ENCODE measurements at places on chromosomes 13 and 19.

GRCh38 chr13:44504116-44504515 is 72.0 kb downstream of the TSC22D1 start:
- no peak for DNase-seq

DNA sequence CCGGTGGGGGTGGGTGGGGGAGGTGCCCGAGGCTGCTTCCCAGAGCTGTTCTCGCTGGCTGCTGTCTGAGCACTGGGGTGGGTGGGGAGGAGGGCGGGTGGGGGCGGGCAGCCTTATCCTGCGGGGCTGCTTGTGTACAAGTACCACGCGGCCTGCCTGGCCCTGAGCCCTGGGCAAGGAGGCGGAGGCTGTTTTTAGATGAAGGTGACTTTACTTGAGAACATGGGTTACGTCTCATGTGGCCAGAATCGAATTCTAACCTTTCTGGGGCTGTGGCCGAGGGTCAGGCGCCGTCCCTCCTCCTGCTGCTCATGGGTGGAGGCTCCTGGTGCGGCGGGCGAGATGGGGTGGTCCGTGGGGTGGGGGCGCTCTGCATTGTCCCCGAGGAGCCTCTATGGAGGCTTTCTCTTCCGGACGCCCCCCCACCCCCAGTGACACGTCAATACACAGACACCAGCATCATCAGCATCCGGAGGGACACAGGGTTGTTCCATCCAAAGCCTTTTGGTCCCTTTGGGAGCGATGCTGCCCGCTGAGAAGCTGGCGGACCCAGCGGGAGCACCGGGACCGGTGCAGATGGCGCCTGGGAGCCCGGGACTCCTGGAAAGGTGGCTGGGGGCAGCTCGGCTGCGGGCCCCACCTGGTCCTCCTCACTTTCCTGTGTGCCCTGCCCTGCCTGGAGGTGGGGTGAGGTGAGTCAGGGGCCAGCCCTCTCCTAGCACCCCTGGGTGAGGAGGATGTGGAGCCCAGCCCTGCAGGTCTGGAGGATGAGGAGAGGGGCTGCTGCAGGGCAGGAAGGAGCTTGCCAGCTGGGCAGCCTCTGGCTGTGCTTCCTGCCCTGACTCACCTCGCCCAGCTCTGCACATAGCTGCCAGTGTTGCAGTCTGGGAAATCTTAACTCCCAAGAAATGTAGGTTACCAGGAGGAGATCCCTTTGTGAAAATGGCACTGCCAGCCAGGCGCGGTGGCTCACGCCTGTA is 3.4 kb downstream of the BSG start:
- no peak for DNase-seq

- DNase-seq, result peak; percentile 54
Measured at GRCh38 chr13:69856331-69856730, 251.3 kb upstream of the ATXN8OS start.

DNA sequence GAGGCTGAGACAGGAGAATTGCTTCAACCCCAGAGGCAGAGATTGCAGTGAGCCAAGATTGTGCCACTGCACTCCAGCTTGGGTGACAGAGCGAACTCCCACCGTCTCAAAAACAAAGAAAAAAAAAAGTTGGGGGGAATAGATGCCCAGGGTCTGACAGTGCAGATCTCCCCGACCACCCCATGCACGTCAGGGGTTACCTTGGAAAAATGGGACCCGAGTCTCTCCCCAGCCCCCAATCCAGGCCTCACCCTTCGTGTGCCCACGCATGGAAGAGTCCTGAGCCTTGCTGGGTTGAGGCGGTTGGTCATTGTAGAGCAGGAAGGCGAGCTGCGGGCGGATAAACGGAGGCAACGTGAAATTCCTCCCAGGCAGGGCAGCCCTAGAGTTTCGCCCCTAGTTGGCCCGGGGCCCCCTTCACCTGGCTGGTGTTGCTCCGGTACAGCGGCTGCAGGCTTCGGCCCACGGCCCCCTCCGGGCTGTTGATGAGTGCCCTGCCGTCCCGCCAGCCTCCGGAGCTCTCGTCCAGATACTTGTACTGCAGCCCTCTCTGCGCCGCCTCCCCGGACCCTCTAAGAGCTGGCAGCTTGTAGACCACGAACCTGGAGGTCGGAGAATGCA is 588 bp downstream of the DNASE2 start:
- DNase-seq, result no peak

- DNase-seq, result no peak
Measured at GRCh38 chr19:38233740-38234251, 9.8 kb upstream of the DPF1 start.

GRCh38 chr13:33764716-33765115 is 53.2 kb upstream of the RFC3 start:
- DNase-seq, result no peak

Measured in iPS DF 19.7 (cell line).